ENCODE measurements at places on chromosomes 2 and 18.

DNA sequence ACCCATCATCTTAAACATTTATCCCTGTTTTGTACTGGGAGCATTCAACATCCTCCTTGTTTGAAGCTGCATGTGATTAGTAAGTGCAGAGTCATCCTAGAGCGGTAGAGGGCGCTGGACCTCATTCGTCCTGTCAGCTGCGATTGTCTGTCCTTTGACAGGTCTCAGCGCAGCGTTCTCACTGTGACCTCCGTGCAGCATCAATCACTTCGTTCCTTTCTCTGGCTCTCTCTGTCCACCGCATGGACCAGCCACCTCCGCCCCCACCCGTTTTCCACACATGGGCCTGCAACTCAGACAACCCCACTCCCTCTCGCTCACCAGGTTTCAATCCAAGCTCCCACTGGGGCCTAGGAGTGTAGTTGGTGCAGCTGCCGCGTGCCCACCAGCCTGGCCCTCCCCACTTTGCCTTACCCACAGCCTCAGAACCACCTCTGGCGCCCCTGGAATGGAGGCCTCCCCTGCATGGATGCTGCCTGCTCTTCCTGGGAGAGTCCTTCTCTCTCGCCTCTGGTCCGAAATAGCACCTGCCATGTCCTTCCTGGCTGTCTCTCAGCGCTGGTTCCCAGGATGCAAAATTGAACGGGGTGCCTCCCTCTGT is 90.5 kb downstream of the NDUFA10 start:
- peak; percentile 40 for DNase-seq

DNA sequence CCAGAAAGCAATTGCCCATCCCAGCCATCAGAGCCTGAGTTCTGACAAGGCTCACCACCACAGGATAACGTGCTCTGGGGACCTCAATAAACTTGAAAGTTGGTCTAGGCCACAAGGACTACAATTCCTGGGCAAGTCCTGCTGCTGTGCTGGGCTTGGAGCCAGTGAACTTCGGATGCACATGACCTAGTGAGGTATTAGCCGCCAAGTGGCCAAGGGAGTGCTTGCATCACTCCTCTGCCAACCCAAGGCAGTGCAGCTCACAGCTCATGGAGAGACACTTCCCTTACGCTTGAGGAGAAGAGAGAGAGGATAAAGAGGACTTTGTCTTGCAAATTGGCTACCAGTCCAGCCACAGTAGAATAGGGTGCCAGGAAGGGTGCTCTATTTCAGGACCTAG is 219.6 kb downstream of the MBD2 start:
- DNase-seq: peak; percentile 28

- DNase-seq: no peak
Measured at GRCh38 chr2:126304154-126304553, 351.8 kb upstream of the GYPC start.

- DNase-seq: no peak
Measured at GRCh38 chr2:240397542-240397916, 37.9 kb upstream of the GPC1 start.

DNA sequence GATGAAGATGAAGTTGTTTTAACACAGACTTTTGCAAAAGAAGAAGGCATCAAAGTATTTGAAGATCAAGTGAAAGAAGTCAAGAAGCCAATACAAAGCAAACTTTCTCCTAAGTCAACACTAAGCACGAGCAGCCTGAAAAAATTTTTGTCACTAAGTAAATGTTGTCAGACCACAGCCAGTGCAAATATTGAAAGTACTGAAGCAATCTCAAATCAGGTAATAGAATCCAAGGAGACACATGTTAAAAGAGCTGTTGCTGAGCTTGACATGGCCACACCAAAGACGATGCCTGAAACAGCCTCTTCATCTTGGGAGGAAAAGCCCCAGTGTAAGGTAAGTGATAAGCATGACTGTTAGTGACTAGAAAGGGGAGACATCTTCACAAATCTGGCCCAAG is 75.1 kb downstream of the FSIP2 start:
- DNase-seq: no peak

- no peak for DNase-seq
Measured at GRCh38 chr2:88247531-88247930, 77.4 kb downstream of the THNSL2 start.

- DNase-seq: no peak
Measured at GRCh38 chr2:30341500-30342267, 105.4 kb upstream of the LCLAT1 start.

GRCh38 chr2:39154944-39155343 is 34.1 kb upstream of the SOS1 start:
- no peak for DNase-seq
